ENCODE measurements at places on chromosomes 3 and 15.

- no peak for DNase-seq
These were observed 130.9 kb downstream of the GMNC start for GRCh38 chr3:190731596-190731995.

DNA sequence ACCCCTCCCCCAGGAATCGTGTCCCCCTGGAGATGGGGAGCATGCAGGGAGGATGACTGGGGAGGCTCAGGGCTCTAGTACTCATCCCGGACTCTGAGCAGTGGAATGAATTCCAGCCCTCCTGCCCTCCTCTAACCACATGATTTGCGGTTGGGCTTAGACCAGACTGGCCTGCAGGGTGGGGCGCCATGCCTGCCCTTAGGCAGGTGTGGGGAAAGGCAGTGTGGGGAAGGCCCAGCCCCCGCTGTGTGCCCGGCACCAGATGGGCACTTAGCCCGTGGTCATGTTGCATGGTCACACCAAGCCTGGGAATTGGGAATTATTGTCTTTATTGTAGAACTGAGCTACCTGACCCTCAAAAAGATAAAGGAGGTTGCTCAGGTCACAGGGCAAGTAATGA lies 283.8 kb downstream of the TLE3 start:
- no peak for DNase-seq

- no peak for DNase-seq
These were observed 2.8 kb downstream of the GRM2 start for GRCh38 chr3:51709675-51710074.

- no peak for DNase-seq
These were observed 31.0 kb downstream of the SRPRB start for GRCh38 chr3:133836497-133837158.

DNA sequence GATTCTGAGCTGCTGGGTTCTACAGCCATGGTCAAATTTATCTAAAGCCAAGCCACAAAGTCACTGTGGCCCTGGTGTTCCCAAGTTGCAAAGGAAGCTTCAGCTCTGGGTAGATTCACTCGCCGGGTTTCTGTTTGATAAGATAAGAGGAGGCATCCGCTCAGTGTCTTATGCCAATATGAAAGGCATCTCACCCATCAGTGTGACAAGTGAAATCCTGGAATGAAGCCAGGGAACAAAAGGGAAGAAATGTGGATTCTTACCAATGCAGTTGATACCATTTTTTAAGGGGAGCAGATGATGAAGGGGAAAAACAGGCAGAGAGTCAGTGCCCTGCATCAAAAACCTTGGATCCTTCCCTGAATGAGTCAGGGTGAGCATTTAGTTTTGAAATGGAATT lies 2.8 kb upstream of the CPNE4 start:
- DNase-seq, result no peak

DNA sequence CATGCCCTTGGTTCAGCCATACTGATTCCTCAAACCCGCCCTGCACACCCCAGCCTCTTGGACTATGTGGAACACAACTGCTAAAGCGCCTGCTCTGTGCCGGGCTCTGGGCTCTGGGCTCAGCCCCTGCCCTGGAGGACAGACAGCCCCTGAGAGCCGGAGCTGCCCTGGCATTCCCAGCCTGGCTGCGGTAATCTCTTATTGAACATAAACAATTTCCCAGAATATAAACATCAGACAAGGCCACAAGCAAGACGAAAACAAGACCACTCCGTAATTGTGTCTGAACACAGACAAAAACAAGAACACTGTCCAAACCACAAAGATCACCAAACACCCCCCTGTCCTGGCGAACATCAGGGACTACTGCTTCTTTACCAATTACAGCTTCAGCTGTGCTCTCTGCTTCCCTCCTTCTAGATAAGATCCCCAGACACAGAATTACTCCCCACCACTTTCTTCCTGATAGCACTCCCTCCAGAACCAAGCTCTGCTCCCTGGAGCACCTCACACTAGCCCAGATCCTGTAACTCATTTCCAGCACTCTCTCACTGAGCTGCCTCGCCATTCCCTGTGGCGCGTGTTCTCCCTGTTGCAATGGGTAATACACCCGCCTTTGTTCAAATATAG lies 57.1 kb upstream of the TLE3 start:
- DNase-seq, result no peak

DNA sequence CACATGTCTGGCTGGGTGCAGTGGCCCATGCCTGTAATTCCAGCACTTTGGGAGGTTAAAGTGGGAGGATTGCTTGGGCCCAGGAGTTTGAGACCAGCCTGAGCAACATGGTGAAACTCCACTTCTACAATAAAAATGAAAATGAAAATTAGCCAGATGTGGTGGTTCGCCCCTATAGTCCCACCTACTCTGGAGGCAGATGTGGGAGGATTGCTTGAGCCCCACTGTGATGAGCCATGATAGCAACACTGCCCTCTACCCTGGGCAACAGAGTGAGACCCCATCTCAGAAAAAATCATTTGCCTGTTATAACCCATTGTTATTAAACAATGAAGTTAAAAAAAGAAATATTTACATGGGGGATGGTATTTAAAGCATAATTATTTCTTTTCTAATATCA lies 240.1 kb upstream of the ZPLD1 start:
- DNase-seq, result no peak

Measured in Daoy (cell line).